Activated T-cell treated with anti-CD3 and anti-CD28 coated beads, Interleukin-2, amount 50 U/mL, for 24 hours (primary cell): ENCODE measurements at places on chromosomes 2 and 18.

DNA sequence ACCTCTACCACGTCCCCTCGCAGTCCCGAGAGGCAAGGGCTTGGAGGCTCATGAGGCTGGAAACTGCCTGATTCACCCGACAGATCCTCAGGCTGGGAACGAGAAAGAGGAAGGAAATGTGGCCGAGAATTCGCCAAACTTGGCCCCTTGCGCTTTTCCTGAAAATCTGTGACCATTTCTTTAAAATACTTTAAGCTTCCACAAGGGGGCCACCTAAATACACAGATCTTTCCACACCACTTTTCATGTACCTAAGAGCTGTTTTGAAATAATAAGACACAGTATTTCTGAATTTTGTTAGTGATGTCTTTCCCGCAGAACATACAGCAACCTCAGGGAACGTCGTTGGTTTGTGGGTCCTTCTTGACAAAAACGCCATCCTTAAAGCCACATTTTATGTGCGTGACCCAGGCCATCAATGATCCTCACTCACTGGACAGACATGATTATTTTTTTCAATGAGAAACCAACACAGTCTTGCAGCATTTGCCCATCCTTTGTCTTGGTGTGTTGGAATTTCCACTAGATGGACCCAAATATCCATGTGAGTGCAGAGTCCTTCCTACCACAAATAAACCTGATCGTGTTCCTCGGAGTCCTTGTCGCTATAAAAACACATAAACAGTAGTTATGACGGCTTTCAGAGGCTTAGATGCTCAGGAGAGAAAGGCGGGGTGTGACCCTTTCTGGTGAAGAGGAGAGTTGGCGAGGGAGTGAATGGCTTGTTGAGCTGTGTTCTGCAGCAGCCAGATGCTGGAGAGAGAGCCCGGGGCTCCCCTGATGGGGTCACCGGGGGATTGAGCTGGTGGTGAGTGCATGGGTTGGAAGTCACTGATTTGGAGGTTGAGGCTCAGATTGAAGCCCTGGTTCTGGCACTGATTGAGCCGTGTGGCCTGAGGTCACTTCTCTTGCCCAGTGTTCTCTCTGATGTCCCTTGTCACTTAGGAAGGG is 25.0 kb downstream of the DCDC2C start:
- no peak for DNase-seq

GRCh38 chr2:68452158-68452900 is 14.8 kb downstream of the FBXO48 start:
- no peak for DNase-seq

DNA sequence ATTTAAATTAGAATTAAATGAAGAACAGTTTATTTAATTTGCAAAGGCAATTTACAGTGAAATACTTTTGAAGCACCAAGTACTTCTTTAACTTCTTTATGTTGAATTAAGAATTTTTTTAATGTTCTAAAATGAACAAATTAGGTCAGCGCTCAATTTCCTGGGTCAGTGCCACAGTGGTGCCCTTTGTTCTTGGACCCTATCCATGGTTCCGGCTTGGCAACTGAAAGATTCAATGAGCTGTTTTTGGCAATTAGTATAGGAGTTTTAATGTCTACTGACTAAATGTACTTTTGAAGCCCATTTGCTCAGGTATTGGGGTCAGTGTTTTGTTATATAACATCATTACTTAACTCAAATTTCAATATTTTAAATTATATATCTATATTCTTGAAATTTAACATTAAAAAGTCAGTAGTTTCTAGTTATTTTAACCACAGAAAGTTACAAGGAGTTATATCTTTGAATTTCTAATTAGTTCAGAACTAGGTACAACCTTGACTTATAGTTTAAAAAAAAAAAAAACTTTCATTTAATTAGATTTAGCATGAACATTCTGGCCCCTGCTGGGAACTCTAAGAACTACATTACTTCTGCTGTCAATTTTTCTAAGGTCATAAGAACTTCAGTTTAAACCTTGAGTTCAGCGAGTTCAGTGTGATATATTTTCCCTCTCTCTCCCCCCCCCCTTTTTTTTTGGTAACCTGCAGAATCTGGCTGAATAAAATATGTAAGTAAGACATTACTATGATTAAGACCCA is 7.6 kb upstream of the MSTN start:
- DNase-seq = no peak

GRCh38 chr18:37440206-37440605 is 125.4 kb downstream of the CELF4 start:
- DNase-seq = no peak

GRCh38 chr2:102657770-102658169 is 38.4 kb downstream of the SLC9A2 start:
- peak; percentile 36 for DNase-seq

DNA sequence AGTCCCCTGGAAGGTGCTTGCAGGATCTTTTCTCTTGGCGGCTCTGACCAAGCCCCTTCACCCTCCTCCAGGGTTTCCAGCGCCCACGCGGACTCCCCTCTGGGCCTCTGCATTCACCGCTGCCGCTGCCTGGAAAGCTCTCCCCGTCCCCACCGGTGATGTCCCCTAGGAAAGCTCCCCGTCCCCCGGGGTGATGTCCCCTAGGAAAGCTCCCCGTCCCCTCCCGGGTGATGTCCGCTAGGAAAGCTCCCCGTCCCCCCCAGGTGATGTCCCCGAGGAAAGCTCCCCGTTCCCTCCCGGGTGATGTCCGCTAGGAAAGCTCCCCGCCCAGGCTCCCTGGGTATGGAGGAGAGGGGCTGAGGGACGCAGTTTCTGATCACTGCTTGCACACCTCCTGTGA is 27.9 kb downstream of the ZAP70 start:
- DNase-seq = peak; percentile 32

DNA sequence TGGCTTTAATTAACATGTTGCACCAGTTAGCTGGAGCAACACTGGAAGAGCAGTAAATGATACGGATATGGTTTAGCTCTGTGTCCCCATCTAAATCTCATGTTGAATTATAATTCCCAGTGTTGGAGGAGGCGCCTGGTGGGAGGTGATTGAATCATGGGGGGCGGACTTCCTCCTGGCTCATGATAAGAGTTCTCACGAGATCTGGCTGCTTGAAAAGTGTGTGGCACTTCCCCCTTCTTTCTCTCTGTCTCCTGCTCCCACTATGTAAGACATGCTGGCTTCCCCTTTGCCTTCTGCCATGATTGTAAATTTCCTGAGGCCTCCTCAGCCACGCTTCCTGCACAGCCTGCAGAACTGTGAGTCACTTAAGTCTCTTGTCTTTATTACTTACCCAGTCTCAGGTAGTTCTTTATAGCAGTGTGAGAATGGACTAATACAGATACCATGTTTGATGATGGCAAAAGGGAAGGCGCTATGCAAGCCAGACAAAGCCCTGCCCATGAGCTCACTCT is 963.6 kb downstream of the SOCS6 start:
- DNase-seq = no peak

GRCh38 chr2:65325066-65325465 is 97.4 kb downstream of the ACTR2 start:
- no peak for DNase-seq
